Stimulated activated CD8-positive, alpha-beta memory T cell treated with anti-CD3 and anti-CD28 coated beads, Interleukin-7, amount 100 ng/mL, for 4 hours (primary cell): ENCODE measurements at places on chromosomes 7 and 10.

GRCh38 chr7:129989466-129989865 is 36.7 kb upstream of the UBE2H start:
- DNase-seq, result peak; percentile 31

- no peak for DNase-seq
Observed at GRCh38 chr10:19077276-19077675, 28.7 kb downstream of the MALRD1 start.

GRCh38 chr7:1015196-1016121 is 28.9 kb upstream of the GPR146 start:
- no peak for DNase-seq

DNA sequence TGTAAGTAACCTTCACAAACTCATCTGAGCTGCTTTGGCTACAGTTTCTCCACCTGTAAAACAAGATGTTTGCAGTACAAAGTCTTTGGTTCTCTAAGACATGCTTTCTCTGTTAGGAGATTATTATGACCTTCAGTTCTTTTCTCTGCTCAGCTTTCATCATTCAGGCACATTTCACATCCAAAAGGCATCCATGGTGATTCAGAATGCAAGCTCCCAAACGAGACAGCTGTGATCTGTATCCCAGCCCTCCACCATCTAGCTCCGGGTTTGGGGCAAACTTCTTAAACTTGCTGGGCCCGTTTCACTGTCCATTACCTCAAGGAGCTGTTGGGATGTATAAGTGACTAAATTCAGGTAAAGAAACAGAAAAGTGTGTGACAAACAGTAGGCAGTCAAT is 95.8 kb upstream of the COL1A2 start:
- no peak for DNase-seq

- no peak for DNase-seq
Observed at GRCh38 chr10:14550471-14550981, 219.8 kb upstream of the FRMD4A start.

DNA sequence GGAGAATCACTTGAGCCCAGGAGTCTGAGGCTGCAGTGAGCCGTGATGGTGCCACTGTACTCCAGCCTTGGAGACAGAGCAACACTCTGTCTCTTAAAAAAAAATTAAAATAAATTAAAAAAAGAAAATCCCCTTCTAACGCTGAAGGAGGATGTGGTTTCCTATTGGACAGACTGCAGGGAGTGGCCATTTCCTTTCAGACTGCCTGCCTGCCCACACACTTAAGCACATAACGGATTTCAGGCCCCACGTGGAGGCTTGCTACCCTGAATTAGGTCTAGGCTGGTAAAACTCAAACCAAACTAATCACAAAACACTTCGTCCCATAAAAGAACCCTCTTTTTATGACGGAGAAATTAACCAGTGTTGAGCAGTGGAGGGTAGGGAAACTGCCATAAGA is 34.0 kb downstream of the GATA3 start:
- peak; percentile 15 for DNase-seq

DNA sequence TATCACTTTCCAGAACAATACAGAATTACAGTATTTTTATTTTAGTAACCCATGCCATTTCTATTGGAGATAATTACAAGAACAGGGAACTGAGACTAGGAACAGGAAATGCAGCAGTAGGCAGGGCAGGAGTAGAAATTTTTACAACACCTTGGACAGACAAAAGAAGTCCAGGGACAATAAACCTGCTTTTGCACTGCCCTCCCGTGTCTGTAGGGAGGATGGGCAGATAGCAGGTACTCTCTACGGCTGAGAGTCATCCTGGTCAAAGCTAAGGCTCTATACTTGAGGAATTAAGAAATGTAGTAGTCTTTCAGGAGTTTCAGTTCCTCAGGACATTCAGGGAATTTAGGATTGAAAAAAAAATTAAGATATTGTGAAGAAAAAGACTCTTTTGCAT is 63.4 kb downstream of the VAX1 start:
- no peak for DNase-seq

DNA sequence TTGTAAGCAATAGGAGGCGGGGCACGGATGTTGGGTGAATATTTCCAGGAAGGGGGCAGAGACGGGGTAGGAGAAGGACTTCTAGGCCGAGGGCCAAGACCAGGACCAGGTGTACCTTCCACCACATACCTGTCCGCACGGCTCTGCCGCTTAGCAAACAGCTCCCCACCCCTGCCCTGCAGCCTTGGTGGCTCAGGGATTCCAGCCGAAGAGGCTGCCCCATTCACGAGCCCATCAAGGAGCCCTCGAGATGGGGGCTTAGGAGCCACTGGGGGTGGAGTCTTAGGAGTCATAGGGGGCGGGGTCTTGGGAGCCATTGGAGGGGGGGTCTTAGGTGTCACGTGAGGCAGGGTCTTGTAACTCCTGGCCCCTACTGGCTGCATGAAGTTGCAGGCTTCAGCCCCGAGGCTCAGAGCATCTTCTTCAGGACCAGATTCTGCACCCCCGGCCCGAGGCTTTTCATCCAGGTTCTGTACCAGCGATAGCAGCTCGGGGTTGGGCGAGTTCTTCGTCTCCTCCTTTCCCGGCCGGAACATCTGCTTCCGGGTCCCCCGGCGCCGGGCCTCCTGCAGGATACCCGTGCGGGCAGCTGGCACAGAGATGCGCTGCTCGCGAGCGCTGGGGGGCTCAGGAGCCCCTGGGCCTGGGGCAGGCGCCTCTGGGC is 6.1 kb upstream of the MYOZ1 start:
- no peak for DNase-seq

DNA sequence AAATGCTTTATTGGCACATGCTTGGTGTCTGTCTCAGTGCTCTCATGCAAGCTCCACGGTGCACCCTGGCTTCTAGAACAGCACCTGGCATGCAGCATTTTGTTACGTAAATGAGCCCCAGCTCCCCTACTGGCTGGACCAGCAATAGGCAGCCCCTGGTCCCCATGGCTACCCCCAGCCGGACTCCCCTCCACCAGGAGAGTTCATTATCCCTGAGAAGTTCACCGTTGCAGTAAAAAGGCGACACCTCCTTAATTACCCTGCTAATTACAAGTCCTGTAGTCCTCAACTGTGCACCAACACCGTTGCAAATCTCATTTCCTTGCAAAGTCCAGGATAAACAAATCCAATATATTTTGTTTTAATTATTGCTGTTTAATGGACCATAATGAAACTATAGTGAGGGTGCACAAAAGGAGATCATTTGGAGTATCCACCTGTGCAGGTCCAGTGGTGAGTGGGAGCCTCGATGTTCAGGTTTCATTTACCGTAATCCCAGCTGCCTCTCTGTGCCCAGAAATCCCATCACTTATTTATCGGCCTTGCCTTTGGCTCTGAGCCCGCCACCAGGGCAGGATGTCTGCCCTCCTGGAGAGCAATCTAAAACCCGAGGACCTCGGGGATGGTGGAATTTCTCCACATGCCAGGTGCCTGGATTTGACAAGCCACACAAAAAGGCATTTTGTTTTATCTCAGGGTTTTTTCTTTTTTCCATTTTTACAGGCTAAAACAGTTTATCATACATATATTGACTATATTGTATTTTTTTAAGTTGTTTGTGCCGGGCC is 12.8 kb upstream of the DRGX start:
- DNase-seq, result no peak

DNA sequence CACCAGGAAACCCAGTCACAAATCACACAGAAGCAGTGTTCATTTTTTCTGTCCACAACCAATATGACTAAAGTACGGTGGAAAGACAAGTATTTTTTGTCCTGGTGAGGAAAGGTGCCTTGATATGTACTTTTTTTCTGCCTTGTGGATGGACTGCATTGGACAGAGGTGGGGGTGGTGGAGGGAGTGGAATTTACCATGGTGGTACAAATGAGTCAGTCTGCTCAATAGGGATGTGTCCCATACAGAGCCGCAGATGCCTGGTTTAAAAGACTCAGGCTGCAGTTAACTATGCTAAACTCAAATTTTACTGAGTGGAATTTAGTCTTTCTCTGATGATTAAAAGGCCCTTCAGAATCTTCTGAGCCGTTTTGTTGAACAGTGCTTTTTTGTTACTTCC is 674.5 kb upstream of the GALNT17 start:
- no peak for DNase-seq
